ENCODE measurements at places on chromosomes 5 and 9.

DNA sequence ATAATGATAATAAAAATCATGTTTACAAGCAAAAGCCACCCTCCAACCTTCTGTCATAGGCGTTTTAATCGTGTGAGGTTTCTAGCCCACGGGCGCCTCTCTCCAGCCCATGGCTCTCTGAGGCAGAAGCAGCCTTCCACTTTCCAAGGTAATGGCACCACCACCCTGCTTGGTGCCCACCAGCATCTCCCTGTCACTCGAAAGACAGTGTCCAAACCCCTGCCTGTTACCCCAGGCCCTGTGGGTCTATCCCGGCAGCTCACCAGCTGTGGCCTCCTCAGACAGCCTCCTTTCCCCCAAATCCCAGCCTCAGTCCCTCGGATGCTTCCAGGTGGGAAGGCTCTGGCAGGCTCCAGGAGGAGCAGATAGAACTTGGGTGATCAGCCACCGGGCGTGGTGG, 123.8 kb upstream of the LPCAT1 start:
- DNase-seq, result no peak

DNA sequence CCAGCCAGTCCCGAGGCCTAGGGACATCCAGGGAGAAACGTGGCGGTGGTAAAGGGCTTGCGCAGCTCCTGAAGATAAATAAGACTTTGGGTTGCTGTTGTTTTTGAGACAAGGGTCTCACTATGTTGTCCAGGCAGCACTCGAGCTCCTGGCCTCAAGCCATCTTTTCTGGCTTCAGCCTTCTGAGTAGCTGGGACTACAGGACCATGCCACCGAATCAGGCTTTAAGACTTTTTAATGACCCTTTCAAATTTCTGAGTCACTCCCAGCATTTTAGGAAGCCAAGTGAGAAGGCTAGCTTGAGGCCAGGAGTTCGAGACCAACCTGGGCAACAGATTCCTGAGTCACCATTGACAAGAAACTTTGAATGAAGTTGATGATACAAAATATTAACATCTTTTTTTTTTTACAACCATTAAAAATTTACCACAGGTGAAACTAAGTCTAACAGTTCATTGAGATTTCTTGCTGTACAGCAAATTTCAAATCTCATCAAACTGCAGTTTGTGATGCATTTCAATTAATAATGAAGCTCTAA, 817 bp upstream of the GNE start:
- DNase-seq, result no peak

- no peak for DNase-seq
Measured at GRCh38 chr9:116476935-116477381, 210.1 kb upstream of the TRIM32 start.

DNA sequence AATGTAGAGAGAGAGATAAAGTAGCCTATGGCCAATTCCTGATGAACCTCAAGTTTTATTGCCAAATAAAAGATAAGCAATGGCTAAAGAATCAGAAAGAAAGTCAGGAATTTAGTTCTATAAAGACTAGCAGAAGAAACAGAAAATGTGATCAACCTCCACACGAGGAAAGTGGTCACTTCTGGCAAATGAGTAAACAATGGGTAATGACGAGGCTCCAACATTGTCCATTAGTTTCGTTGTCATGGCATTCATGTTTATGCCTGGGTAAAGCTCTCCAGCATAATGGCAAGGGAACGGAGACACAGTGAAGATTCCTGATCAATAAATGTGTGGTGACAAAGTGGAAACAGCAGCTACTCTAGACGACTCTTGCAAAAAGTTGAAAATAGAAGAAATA, 341.8 kb upstream of the CTNND2 start:
- no peak for DNase-seq

- DNase-seq, result no peak
Measured at GRCh38 chr5:127333483-127333882, 42.9 kb downstream of the MEGF10 start.

DNA sequence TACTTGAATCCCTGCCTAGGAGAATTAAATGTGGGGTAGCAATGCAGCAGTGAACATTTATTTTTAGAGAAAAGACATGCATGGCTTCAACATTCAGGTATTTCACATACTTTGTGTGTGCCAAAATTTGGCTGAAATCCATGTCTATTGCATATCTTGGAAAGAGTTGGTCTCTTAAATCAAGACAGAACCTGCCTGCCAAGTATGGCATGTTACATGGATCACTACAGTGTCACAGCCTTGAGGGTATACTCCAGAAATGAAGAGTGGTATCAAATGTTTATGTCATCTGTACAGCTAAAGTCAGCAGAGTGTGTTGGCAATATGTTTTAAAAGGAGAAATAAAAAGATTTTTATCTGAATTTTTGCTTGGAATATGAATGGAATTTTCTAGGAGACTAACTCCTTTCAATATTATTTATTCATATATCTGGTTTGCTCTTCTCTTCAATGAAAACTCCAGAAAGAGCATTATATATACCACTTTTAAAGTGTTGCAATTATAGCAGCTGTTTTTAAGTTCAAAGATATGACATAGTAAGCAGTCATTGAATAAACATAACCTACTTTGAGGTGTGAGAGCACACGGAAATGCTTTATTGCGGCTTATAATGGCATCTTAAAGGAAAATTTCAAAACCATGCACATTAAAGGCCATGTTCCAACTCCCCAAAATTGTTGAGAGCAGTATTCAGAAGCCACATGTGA, 95.4 kb upstream of the MINAR2 start:
- no peak for DNase-seq

DNA sequence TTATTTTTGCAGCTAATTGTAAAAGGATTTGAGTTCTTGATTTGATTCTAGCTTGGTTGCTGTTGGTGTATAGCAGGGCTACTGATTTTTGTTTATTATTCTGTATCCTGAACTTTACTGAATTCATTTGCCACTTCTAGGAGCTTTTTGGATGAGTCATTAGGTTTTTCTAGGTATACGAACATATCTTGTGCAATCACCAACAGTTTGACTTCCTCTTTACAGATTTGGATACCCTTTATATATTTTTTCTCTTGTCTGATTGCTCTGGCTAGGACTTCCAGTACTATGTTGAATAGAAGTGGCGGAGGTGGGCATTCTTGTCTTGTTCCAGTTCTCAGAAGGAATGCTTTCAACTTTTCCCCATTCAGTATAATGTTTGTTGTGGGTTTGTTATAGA, 210.8 kb downstream of the FGF10 start:
- no peak for DNase-seq

GRCh38 chr5:126452477-126452876, 29.3 kb downstream of the GRAMD2B start:
- no peak for DNase-seq

GRCh38 chr5:126188804-126189203, 234.4 kb upstream of the GRAMD2B start:
- DNase-seq, result no peak

DNA sequence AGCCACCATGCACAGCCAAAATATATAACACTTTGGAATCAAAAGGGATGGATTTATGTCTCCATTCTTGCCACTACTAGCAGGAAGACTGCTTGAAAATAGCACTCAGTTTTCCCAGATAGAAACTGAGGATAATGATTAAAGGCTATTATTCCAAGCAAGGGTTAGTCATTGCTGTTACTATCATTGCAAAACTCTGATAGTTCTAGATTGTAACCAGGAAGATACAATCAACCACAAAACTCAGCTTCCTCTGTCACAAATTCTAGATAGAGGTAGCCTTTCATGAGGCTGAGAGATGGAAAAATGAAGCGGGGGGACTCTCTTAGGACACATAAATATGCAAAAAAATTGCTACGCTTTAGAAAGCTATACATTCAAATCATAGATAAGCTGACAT, 3.1 kb downstream of the ANXA1 start:
- no peak for DNase-seq

DNA sequence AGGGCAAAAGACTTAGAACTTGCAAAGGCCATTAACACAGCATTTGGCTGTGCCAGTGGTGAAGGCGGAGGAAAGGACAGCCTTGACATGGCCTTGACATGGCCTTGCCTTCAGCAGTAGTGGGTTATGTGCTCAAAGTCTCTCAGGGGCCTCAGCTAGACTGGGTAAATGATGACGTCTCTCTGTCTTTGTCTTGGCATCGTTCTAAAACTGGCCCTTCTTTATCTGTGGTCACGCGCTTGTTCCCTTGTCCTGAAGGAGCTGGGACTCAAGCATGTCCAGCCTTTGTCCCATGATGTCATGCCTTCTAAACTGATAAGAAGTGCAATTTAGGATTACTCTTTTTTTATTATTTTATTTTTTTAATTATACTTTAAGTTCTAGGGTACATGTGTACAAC, 88.7 kb upstream of the ATP10B start:
- DNase-seq, result no peak

- no peak for DNase-seq
Measured at GRCh38 chr5:463952-464351, 21.0 kb downstream of the EXOC3 start.

GRCh38 chr9:91710158-91710557, 239.9 kb downstream of the ROR2 start:
- no peak for DNase-seq

GRCh38 chr9:127139071-127139731, 16.8 kb upstream of the ANGPTL2 start:
- DNase-seq, result no peak

DNA sequence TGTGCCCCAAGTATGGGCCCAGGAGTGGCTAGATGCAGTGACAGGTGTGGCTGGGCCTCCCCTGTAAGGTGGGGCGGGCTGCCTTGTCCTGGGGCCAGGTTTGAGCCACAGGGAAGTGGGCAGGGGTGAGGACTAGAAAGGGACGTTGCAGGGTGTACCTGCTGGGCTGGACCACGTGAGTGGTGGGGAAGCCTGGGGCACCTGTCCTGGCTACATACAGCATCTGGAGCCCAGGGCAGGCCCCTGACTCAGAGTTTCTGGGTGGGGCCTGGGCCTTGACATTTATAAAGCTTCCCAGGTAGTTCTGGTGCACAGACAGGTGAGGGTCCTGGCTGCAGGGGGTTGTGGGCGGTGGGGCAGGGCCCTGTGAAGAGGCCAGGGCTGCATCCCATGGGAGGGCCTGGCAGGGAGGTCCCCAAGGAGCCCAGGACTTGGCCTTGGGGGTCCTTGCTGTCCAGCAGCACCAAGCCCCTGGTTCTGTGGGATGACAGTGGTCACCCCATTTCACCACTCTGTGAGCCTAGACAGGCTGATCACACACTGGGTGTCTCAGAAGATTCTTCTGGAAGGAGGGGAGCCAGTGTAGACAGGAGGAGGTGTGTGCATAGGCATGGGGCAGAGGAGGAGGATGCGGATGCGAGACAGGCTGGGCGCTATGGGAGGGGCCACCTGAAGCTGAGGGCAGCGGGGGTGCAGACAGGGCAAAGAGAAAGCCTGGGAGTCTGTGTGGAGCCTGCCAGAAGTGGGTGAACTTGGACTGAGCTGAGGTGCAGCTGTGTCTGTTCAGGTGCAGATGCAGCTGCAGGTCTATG, 94.0 kb downstream of the PHF2 start:
- DNase-seq, result no peak

GRCh38 chr9:69452110-69452782, 127.2 kb downstream of the ENTREP1 start:
- DNase-seq, result no peak

- no peak for DNase-seq
Measured at GRCh38 chr5:132238901-132239500, 11.3 kb upstream of the P4HA2 start.

All from D721Med (cell line).